ENCODE measurements at places on chromosomes 3 and 15.

DNA sequence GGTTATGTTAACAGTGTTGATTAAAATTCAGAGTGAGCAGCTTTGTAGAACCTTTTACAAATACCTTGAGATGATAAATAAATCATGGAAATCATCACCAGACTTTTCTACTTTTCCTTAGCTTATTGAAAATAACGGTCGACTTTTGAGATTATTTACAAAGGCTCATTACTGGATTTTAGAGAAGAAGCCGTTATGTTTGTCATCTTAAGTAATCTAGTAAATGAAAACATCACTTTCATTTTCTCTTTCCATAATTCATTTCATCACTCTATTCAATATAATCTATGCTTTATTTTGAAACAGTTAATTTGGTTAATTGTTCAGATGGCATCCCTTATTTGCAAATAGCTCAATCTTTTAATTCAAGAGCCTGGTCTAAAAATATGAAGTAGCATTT lies 3.6 kb downstream of the PLCL2 start:
- no peak for DNase-seq
- no peaks in the 10 kb centered on the region for H3K36me3 ChIP-seq
- H3K4me1 ChIP-seq = peaks cover 16% of the 10 kb centered on the region
- no peak overlapping the region for H3K27ac ChIP-seq
- H3K27me3 ChIP-seq = no peaks in the 10 kb centered on the region

DNA sequence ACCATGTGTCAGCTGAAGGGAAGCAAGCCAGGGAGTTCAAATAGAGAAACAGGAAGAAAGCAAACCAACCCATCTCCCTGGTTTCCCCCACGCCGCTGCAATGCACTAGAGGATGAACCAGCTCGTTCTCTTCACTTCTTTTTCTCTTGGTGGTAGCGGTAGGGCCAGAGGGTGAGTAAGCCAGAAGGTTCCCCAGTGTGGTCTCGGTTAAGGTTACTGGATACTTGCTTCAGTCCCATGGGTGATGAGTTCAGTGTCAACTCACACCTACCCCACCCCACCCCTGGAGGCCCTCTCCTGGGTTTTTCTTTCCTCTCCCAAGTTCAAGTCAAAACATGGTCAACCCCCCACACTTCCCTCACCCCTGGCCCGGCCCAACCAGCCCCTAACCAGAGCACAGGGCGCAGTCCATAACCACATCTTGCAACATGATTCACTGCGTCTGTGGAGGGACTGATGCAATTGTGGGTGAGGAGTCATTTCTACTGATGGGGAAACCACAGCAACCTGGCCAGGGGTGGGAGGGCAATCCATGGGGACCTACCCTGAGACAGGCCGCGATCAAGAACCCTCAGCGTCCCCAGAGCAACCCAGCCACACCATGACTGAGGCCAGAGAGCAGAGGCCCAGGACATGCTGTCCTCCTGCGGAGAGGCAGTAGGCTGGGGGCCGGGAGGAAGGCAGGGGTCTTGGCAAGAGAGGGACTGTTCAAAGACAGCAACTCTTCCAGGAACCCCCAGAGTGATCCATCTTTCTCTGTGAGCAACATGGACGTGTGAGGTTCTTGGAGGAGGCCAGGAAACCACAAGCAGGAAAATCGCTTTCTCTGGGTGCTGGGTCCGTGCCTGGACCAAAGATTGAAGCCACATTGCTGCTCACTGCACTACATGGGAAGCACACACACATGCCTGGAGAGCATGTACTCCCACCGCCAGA lies 276.6 kb downstream of the UACA start:
- H3K27ac ChIP-seq = no peak overlapping the region
- no peak for DNase-seq
- H3K4me1 ChIP-seq = no peaks in the 10 kb centered on the region
- no peak overlapping the region for H3K4me3 ChIP-seq
- H3K36me3 ChIP-seq = no peaks in the 10 kb centered on the region

GRCh38 chr3:120566243-120566975 lies 29.7 kb upstream of the NDUFB4 start:
- no peaks in the 10 kb centered on the region for H3K27me3 ChIP-seq
- H3K36me3 ChIP-seq = no peaks in the 10 kb centered on the region
- H3K4me3 ChIP-seq = no peak overlapping the region
- H3K4me1 ChIP-seq = no peaks in the 10 kb centered on the region
- H3K27ac ChIP-seq = no peak overlapping the region

DNA sequence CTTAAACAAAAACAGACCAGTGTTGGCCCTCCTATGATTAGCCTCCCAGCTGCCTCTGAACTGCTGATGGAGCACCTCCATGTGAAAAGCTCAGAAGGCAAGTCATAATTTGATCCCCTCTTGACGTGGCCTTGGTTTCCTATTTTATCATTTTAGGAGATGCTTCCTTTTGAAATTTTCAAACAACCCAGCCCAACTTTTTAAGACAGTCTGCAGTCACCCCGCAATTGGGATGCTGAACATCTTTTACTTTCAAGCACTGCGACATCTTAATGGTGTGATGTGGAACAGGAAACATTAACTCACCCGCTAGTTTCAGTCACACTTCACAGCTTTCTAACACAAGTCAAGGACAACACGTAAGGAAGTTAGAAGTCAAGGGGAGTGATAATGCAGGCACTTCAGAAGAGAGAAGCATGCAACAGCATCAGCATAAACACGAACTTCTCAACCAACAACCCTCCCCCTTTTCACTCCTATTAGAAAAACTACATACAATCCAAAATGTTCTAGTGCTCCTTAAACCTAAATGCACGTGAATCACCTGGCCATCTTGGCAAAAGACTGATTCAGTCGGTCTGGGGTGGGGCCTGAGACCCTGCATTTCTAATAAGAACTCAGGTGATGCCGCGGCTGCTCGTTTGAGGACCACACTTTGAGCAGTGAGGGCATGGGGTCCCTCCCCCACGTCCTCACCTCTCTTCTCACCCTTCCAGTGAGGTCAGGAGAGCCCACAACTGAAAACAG lies 161.5 kb downstream of the FOXP1 start:
- H3K27ac ChIP-seq = no peak overlapping the region
- H3K36me3 ChIP-seq = no peaks in the 10 kb centered on the region
- no peak overlapping the region for H3K4me3 ChIP-seq
- DNase-seq = no peak
- no peaks in the 10 kb centered on the region for H3K27me3 ChIP-seq
- peaks cover 3% of the 10 kb centered on the region for H3K4me1 ChIP-seq

Measured in endothelial cell of umbilical vein (primary cell).